ENCODE measurements at places on chromosomes 1 and 21.
A peak's percentile ranks its signal among the peaks of the same experiment; 100 is the strongest.

DNA sequence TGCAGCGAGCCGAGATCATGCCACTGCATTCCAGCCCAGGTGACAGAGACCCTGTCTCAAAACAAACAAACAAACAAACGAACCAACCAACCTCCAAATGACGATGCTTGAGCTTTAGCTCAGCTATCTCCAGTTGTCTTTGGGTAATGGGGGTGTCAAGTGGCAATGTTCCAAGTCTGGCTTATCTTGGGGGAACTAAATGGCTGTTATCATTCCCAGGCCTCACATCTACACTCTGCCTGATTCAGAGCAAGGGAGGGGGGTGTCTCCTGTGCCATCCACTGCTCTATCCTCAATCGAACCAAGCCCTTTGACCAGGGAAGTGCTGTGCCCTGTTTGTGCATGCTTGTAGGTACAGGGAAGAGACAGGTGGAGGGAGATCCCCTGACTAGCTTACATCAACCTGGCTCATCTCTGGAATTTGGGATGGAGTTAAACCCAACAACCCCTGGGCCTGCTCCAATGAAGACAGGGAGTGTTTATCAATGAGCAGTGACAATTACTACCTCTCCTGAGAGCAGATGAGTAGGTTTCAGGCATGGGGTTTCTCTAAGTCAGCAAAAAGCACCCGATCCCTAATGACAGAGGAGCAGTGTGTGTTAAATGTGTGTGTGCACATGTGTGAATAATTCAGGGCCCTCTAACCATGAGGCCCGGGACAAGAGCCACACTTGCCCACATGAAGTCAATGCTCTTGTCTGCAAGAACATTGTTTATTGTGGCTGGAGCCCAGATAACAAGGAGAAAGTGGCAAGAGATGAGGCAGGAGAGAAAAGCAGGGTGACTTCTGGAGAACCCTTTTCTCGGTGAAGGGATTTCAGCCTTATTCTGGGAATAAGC lies 20.3 kb upstream of the IL6R start:
- DNase-seq = no peak

DNA sequence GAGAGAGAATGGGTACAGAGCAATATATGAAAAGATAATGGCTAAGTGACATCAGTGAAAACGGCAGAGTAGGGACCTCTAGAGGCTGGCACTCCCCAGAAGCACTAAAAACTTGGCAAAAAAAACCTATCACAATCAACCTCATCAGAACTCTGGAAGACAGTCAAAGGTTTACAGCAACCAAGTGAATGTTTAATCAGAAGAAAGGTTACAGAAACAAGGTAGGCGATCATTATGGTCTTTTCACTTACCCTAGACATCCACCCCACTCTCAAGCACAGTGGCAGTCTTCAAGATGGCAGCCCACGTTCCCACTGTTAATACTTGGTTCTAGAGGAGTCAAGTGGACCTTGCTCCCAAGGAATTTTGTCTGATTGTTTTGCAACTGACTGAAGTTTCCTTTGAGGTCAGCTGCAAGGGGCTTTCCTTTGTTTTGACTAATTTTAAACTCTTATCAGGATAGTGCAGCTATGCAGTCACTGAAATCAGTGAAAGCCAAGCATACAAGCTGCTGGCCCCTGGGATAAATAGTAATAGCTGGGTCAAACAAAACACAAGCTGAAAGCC lies 7.2 kb downstream of the KIFAP3 start:
- no peak for DNase-seq

DNA sequence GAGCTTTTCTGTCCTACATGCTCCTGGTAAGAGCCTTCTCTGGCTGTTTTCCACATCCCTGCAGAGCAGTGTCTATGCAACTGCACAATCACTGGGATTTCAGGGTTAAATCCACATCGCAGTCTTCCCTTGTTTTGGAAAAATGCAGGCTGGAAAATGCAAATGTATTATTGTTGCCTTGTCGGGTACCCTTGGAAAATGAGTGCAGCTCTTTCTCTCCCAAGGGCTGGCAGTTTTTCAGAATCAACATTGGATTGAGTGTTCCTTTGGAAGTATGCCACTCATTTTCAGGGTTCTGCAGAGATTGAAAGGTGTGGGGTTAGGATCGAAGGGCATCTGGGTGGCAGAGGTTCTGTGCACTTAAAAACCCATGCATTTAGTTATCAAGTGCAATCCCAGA lies 3.2 kb downstream of the NOS1AP start:
- DNase-seq = no peak

DNA sequence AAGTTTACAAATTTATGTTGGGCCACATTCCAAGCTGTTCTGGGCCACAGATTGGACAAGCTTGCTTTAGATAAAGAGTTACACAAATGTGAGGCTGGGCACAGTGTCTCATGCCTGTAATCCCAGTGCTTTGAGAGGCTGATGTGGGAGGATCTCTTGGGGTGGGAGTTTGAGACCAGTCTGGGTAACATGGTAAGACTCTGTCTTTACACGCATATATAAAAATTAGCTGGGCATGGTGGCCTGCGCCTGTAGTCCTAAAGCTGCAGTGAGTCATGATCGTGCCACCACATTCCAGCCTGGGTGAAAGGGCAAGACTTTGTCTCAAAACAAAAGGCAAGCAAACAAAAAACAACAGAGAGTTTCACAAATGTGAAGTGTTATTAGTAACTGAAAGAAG lies 5.9 kb upstream of the VCAM1 start:
- no peak for DNase-seq

DNA sequence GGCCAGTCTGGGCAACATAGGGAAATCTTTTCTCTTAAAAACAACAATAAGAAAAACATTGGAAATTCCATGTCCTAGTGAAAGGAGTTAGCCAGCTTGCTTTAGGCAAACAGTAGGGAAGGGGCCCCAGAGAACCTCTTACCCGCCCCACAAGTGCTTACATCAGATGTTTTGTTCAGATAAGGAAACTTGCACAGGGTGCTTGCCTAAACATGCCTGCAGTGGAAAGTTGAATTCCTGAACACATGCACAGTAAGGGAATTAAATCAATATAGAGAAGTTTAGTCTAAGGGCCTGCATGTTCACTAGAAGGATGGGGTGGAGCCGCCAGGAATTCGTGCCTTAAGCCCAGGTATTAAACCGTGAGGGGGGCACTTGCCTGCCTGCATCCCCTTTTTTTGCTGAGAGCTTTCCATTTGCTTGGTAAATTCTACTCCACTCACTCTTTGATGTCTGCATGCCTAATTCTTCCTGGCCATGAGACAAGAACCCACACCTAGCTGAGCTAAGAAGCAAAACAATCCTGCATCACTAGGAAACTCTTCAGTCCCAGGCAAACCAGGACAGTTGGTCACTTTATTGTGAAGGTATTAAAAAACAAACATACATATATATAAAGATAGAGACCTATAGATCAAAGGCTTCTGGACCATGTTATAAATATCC lies 499.0 kb downstream of the SIPA1L2 start:
- DNase-seq = no peak

DNA sequence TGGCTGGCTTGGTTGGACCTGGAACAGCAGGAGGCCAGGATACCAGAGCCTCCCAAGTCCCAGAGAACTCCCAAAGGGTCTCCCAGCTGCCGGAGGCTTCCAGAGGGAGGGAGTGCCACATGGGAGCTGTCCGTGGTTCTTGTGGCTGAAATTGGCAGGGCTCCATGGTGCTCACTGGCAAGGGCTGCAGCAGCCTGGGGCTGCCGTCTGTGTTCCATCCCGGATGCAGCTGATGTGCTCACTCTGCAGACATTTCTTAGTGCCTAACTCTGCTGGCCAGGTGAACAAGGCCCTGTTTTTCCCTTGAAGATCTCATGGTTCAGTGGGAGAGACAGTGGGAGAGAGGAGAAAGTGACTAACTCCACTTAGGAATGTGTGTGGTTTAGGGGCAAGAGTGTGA lies 261.1 kb downstream of the CAMTA1 start:
- DNase-seq = peak; percentile 68

DNA sequence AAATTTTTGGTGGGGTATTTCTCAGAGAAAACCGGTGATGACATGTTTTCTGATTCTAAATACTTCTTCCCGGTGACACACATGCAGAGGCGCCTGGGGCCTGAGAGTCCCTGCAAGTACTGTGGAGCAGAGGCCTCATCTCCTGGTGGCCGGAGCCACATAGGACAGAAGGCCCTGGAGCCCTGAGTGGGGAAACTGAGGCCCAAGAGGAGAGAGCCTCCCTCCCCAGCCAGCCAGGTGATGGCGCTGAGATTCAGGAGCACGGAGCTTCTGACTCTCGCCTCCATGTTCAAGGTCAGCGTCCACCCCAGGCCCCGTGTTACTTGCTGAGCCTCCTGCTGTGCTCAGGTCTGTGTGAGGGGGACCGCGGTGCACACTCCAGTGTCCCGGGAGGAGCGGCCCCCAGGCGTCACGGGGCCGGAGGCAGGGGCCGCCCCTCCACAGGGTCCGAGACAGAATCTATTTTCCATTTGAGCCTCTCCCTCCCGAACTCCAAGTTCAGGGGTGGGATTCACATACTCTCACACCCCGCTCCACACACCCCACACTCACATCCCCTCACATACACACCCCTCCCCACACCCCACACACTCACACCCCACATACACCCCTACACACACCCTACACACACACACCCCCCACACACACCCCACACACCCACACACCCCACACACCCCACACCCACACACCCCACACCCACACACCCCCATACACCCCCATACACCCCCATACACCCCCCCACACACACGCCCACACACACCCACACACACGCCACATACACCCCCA lies 43.8 kb downstream of the SLX9 start:
- no peak for DNase-seq

DNA sequence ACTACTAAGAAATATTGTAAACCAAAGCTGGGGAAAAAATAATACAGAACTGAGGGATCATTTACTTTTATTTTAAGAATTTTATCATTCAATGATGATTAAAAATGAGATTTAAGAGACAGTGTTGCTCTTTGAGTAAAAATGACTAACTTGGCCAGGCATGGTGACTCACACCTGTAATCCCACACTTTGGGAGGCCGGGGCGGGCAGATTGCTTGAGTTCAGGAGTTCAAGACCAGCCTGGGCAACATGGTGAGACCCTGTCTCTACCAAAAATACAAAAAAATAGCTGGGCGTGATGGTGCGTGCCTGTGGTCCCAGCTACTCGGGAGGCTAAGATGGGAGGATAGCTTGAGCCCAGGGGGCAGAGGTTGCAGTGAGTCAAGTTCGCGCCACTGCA lies 21.8 kb upstream of the PLEKHO1 start:
- DNase-seq = no peak

DNA sequence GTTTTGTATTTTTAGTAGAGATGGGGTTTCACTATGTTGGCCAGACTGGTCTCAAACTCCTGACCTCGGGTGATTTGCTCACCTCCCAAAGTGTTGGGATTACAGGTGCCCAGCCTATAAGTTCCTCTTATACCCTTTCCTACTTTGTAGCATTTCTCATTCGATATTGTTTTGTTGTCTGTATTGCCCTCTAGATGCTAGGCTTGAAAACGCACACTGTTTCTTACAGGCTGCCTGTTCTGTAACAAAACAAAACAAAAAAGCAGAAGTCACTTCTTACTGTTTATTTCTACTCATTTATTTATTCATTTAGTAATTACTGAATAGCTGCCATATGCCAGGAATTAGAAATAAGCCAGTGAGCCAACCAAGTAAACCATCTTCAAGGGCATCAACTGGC lies 136.9 kb upstream of the BMP8A start:
- DNase-seq = no peak

GRCh38 chr1:180228648-180229482 lies 1.2 kb upstream of the LHX4 start:
- no peak for DNase-seq

DNA sequence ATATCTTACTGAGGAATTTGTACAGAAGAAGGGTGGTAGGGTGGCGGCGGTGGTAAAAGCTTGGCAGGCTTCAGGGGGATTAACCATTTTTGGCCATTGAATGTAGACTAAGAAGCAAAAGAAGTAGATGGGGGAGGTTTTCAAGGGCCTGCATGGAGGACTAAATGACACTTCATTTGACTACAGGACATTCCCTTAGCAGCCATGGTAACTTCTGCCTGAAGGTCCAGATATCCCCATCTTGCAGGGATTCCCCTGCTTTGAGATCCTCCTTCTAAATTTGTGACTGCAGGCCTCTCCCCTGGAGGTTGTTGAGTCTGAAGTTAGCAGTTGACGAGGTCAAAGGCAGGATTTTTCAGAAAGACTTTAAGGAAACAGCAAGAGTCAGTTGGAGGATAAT lies 4.8 kb downstream of the VASH2 start:
- no peak for DNase-seq

GRCh38 chr1:85088408-85088784 lies 40.1 kb upstream of the MCOLN3 start:
- no peak for DNase-seq

DNA sequence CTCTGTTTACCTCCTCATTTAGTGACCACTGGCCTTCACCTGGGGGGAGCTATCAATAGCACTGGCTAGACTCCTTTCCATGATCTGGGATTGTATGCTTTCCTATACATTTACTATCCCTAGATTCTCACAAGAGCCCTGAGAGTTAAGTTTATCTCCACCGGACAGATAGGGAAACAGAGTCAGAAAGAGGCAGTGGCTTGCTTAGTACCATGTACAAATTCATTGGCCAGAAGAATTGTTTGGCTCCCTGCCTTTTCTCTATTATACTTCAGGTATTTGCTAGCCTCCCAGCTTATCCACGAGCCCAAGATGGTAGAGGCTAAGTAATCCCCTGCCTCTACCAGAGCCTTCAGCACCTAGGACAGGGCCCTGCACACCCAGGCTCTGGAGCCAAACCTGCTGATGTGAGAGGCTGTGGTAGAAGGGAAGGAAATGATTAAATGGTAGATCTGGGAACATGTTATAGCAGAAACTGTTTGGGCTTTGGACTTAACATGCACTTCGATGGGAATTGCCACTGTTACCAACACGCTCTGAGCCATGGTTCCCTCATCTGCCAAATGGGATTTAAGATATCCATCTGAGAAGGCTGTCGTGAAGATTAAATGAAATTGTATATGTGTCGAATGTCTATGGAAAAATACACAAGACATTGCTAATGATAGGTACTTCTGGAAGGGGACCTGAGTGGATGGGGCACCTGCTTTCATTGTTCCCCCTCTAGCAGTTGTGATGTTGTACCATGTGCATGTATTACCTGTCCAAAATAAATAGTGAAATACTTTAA lies 3.1 kb upstream of the BLACAT1 start:
- no peak for DNase-seq

DNA sequence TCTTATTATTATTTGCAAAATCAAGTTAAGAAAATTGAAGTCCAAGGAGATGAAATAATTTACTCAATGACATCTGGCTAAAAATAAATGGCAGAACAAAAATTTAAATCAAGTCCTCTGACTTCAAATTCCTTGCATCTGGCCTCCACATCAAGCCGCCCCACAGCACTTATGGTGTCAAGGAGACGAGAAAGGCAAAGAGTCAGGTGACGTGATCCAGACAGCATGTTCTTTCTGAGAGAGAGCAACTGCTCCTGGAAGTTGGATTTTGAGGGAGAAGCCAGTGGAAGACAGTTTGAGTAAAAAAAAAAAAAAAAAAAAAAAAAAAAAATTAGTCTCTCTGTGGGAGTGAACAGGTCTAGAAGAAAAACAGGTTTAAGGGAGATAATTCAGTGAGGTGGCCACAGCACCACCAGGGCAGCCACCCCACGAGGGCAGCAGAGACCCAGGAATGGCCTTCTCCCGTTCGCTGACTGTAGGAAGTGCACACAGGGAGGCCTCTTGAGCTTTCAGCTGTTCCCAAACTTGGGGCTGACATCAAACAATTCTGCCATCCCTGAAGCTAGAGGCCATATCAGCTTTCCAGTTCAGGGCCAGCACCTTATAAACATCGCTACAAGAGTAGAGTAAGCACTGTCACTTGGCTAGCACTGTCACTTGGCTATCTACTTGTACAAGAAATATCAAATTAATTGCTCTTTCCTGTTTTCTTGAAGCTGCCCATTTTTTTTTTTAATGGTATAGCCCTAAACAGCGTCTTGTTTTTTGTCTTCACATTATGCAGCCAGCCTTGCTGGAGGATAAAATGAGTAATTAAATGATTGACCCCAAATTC lies 7.8 kb downstream of the C1orf162 start:
- peak; percentile 38 for DNase-seq

Data from NCI-H2171 treated with DMSO at 0.1 percent for 48 hours (cell line).